ENCODE measurements at places on chromosomes 3 and 15.

GRCh38 chr3:64345371-64345770 is 120.1 kb upstream of the PRICKLE2 start:
- no peak for DNase-seq

- no peak for DNase-seq
Observed at GRCh38 chr15:72153269-72154000, 35.2 kb downstream of the SENP8 start.

DNA sequence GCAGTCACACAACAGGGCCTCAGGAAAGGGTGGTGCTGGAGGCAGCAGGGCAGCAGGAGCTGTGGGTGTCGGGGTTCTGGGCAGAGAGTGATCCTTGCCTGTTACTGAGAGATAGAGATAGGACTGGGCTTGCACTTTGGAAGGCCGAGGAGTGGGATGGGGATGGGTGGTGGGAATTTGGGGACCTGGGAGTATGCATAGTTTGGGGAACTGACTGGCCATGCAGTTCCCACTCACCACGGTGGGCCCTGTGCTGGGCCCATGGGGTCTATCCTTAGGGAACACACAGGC is 192.5 kb upstream of the LINGO1 start:
- DNase-seq: no peak

DNA sequence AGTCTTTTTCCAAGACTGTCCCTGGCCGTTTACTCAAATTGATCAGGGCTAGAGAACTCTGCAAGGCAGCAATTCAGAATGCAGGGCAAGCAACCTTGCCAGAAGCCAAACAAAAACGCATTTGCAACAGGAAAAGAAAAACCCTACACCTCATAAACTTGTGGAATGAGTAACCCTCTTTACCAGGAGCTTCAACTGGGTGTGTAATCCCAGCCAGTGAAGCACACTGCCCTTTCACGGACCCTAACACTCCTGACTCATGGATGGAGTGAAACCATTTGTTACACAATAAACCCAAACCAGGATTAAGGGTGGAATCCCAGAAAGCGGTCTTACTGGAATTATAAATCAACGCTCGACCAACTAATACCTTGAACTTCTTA is 14.8 kb upstream of the LDHAL6B start:
- no peak for DNase-seq

GRCh38 chr15:39157882-39158281 is 423.0 kb upstream of the THBS1 start:
- DNase-seq: no peak

DNA sequence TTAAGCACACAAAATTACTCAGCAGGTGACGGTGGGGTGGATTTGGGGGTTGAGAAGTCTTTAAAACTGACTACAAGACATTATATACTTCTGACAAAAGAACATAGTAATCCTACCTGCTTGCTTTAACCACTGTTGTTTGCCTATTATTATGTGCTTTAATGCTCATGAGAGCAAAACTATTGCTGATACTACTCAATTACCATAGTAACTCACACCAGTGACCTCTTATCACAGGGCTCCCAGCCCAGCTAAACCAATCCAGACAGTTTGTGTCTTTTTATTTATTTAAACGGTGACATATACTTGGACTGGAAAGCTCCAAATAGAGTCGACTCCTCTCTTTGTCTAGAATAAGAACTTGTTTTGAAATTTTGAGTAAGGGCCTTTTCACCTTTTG is 42.8 kb upstream of the FEZF2 start:
- DNase-seq: no peak

GRCh38 chr3:171511450-171511849 is 51.2 kb upstream of the TNIK start:
- no peak for DNase-seq

DNA sequence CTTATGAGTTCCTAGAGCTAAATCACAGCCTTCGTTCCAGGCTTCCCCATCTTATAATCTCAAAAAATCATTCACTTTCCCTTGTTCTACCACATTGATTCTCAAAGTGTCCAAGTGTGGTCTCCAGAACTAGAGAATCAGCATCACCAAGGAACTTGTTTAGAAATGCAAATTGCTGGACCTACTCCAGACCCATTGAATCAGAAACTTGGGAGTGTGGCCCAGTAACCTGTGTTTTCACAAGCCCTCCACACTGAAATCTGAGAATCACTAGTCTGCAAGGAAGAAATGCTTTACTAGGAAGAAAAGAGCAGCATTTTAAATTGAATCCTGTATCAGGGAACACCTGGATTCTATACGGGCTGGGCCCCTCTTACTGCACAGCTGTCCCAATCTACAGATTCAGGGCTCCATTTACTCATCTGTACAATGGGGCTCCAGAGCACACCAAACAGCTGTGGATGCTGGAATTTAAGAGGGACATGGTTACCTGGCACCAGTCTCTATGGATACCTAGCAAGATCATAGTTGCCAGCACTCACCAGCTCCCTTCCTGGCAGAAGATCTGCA is 3.9 kb downstream of the MEGF11 start:
- DNase-seq: no peak

DNA sequence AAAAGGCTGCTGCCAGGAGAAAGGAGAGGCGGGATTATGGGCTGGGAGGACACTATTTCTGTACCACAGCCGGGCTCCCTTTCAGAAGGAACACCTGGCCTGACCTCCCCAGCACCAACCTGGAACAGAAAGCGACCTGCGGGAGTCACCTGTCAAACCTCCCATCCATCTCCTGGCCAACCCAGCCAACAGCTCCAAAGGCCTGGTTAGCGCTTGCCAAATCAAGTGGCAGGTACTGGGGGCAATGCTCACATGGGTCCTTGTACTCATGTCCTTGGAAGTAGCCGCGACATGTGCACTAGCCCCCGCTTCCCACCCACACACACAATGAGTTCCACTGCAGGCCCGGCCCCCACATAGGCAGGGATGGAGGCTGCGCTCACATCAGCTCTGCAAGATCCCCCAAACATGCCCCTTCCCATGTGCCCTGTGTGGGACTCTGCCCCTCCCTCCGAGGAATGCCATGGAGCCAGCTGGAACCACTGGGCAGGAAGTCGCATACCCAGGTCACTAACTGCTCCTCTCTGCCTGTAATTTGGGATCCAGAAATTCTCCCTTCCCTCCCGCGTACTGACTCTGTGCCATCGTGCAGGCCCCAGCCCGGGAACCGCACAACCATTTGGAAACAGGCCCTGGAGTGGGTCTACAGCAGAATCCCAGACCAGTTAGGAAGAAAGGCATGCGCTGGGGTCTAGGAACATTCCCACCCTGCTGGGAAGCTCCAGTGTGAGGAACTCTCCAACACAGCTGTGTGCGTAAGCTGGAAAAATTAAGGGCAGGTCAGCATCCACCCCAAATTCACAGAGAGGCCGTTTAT is 98.9 kb downstream of the LRIG1 start:
- no peak for DNase-seq

GRCh38 chr3:27715454-27715806 is 6.7 kb downstream of the EOMES start:
- DNase-seq: no peak

DNA sequence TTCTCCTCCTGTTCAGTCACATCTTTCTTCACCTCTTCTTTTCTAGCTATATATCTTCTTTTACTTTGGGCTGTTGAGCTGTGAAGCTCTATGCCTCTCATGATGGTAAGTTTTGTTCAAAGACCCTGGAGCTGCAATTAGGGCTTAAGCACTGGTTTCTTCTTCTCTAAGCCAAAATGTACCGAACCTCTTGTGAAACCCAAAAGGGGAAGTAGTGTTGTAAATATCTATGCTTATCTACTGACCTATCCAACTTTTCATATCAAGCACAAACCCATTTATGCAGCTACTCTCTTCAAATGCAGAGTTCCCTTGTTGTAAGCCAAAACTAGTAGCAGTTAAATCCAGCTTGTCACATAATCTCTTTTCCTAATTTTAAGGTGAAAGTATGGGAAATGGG is 123.6 kb upstream of the CD96 start:
- no peak for DNase-seq

DNA sequence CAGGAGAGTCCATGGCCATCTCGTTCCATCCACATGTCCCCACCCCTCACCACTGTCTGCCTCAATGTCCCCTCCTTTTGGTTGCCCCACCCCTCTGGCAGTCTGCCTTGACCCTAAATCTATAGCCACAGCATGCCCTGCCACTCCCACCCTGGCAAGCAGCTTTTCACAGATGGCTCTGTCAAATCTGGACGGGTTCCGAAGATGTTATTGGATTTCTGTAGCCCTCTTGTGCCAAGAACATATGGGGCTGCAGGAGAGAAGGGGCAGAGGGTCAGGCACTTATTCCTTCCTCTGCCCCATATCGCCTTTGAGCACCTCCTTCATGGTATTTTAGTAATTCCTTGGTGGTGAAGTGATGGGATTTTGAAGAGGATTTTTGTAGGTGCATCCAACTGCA is 57.1 kb downstream of the EPHB1 start:
- no peak for DNase-seq

- no peak for DNase-seq
Observed at GRCh38 chr3:73789825-73790444, 165.2 kb upstream of the PDZRN3 start.

DNA sequence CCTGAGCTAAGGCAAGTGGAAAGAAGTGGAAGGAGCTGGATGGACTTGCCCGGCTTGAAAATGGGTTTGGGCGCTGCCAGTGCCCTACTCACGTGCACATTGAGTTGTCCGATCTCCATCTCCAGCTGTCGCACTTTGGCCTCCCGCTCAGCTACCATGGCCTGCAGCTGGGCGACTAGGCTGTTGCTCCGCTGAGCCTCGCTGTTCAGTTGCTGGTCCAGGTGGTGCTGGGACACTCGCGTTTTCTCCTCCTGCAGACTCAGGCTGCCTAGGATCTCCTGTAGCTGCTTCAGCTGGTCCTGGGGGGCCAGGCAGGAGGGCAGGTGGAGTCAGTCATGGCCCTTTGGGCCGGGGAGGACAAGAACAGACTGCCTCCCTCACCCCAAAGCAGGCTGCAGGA is 33.0 kb upstream of the HHATL start:
- DNase-seq: no peak
